ENCODE measurements at places on chromosomes 4 and X. TPM values are rescaled to one million over a fixed set of nuclear protein-coding genes. Genes with fewer than 3 reads are reported as not detected.

XG gene
- total RNA-seq = not detected

UGT2B15 gene
- total RNA-seq = 0.14 TPM

SRPX gene
- total RNA-seq = 8.8 TPM

STPG2 gene
- not detected for total RNA-seq

MAOA gene
- total RNA-seq = 0.80 TPM

SSX3 gene
- not detected for total RNA-seq

GC gene
- total RNA-seq = not detected

TIGD4 gene
- 0.16 TPM for total RNA-seq

MOSPD2 gene
- 10.5 TPM for total RNA-seq

SH3D19 gene
- 17.8 TPM for total RNA-seq

LRAT gene
- total RNA-seq = 0.07 TPM

PRDM5 gene
- 2.9 TPM for total RNA-seq

EXOC1L gene
- not detected for total RNA-seq

INTU gene
- total RNA-seq = 1.2 TPM

GJB1 gene
- 0.05 TPM for total RNA-seq

NAT8L gene
- total RNA-seq = 12.5 TPM

MAGED4 gene
- 8.9 TPM for total RNA-seq

AWAT2 gene
- not detected for total RNA-seq

BEND4 gene
- 0.01 TPM for total RNA-seq

ZCCHC18 gene
- 0.02 TPM for total RNA-seq

RHOXF1 gene
- not detected for total RNA-seq

SPANXN4 gene
- not detected for total RNA-seq

S100P gene
- 90.8 TPM for total RNA-seq

GLOD5 gene
- total RNA-seq = not detected

PPBP gene
- total RNA-seq = 0.17 TPM

WNK3 gene
- total RNA-seq = 0.22 TPM

RASSF6 gene
- 0.71 TPM for total RNA-seq

ZFP92 gene
- total RNA-seq = 0.50 TPM

FAT4 gene
- total RNA-seq = 2.8 TPM

GNRHR gene
- not detected for total RNA-seq

XAGE2 gene
- not detected for total RNA-seq

LUZP4 gene
- not detected for total RNA-seq

SHROOM4 gene
- not detected for total RNA-seq

RRH gene
- 0.06 TPM for total RNA-seq

RAI2 gene
- 0.25 TPM for total RNA-seq

CD40LG gene
- total RNA-seq = not detected

MGARP gene
- 0.57 TPM for total RNA-seq

CENPVL1 gene
- not detected for total RNA-seq

DUSP21 gene
- not detected for total RNA-seq
